Right ventricle myocardium inferior (tissue), 1 donor: ENCODE measurements at places on chromosomes 7 and 10.

GRCh38 chr7:99437946-99438572, 539 bp downstream of the PTCD1 start:
- DNase-seq = no peak

GRCh38 chr10:1168763-1169162, 112.6 kb downstream of the WDR37 start:
- DNase-seq = no peak

DNA sequence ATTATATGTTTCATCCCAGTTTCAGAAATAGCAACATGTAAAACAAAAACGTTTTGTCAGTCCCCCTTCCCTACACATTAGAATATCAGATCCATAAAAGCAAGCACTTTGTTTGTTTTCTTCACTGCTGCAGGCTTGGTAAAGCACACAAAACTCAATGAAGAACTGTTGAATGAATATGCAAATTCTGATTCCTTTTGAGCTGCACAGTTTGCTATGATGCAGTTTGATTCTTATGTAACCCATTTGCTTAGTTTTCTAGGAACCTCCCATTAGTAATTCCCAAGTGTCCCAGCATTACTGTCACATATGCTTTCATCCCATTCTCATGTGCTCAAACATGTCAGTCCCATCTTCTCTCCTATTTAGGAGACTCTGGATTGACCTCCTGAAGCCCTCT, 26.1 kb upstream of the CHCHD3 start:
- DNase-seq = no peak

GRCh38 chr7:38369816-38370493, 96.5 kb upstream of the TARP start:
- peak; percentile 93 for DNase-seq

DNA sequence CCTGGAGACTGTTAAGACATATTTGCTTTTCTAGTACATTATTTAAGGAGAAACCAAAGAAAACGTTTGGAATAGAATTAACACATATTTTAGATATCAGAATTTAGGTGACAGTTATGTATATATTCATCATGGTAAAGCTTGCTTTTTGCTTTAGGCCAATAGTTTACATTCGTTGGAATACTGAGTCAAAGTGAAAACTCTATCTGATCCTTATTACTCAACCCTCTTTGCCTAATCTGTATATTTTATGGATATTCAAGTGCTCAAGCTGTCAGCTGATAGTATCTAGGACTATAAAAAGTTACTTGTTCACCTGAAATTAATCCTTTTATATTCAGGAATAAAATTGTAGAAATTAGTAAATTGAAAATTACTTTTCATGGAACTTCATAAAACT, 61.1 kb downstream of the VPS50 start:
- no peak for DNase-seq

DNA sequence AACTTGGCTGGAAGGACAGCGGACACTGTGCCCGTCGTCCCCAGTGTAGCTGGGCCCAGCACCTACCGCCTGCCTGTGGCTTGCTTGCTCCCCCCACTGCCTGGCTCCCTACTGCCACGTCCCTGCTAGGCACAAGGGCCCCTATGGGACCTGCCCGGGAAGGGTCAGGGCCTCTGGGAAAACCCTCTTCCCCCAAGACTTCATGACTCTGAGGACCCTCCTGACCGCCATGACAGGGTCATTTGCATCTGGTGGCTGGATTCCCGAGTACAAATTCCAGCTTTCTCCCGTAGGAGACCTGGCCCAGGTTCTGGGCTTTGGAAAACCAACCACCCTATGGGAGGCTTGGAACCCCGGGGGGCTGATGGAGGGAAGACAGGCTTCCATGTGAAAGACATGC, 1.4 kb upstream of the MMD2 start:
- no peak for DNase-seq

DNA sequence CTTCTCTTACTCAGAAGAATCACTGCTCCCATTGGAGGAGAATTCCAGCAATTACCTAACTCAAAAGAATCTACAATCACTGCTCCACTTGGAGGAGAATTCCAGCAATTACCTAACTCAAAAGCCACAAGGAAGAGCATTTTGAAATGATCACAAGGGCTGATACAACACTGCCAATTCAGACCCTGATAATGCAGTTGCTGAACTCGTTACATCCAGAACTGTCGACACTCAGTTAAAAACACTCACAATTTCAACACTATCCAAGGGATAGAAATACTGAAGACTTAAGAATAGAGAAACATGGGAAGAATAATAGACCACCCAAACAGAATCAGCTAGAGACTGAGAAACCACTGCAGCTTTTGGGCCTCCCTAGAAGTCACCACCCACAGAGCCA, 27.8 kb downstream of the AFAP1L2 start:
- DNase-seq = no peak

DNA sequence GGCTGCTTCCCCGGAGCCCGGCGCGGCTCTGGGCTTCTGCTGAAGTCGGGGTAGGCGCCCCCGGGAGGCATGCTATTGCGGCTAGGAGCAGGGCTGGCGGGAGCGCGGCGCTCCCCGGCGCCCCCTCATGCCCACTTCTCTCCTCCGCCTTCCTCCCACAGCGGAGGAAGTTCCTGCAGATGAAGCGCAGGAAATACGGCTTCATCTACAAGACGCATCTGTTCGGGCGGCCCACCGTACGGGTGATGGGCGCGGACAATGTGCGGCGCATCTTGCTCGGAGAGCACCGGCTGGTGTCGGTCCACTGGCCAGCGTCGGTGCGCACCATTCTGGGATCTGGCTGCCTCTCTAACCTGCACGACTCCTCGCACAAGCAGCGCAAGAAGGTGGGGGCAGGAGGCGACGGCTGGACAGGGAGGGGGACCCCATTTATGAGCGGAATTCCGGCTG, 479 bp downstream of the CYP26A1 start:
- no peak for DNase-seq

DNA sequence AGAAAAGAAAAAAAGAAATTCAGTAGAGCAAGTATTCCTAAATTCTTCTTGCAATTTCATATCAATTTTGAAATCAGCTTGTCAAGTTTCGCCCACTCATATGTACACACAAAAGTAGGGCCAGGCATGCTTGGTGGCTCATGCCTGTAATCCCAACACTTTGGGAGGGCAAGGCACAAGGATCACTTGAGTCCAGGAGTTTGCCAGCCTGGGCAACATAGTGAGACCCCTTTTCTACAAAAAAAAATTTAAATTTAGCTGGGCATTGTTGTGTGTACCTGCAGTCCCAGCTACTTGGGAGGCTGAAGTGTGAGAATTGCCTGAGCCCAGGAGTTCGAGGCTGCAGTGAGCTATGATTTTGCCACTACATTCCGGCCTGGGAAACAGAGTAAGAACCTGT, 65.4 kb downstream of the MRPL32 start:
- no peak for DNase-seq

DNA sequence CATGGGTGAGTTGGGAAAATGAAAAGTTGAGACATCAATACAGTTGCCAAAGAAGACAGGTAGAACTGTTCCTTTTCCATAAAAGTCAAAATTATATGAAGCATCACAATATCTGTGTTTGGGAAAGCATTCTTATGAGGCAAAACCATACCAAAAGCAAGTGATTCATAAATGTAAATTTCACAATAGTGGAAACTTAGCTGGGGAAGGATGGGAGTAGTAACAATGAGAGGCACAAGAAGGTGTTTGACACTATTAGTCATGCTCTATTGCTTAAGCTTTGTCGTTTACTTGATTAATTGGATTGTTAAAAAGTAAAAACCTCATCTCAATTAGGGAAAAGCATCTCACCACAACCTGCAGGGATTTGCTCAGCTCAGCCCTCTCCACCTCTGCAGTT, 240.2 kb downstream of the C7orf25 start:
- DNase-seq = no peak

DNA sequence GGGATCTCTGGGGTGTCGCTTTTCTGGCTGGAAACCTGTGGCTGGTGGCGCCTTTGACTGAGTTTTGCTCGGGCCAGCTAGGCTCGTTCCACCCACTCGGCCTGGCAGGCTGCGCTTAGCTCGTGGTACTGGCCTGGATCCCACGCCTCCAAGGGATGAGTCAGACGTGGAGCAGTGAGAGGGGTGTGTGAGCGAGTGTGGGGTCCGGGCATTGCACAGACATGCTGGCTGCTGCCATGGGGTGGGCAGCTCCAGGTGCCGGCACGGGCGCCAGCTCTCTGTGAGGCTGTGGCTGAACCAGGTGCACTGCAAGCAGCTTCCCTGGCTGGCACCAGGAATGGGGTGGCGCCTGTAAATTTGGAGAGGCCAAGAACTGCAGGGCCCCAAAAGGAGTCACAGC, 63.1 kb upstream of the CACNA2D1 start:
- no peak for DNase-seq

- no peak for DNase-seq
Measured at GRCh38 chr10:16853201-16853600, 36.0 kb upstream of the RSU1 start.

DNA sequence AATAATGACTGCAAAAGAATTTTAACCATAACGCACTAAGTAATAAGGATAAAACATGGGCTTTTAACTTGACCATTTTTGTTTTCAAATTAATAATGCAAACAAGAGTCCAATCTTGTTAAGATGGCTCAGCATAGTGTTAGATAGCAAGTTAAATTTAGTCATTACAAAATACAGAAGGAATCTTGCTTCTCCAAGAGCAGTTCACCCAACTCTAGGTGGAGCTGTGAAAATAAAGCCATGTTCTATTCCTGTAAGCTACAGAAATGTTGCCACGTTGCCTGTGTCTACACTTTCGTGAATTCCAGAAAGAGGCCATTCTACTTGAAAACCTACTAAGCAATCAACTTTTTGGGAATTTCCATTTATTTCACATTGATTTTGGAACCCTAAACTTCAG, 191.9 kb downstream of the SFMBT2 start:
- DNase-seq = no peak

- DNase-seq = no peak
Measured at GRCh38 chr7:6359734-6360133, 87.3 kb upstream of the CYTH3 start.

DNA sequence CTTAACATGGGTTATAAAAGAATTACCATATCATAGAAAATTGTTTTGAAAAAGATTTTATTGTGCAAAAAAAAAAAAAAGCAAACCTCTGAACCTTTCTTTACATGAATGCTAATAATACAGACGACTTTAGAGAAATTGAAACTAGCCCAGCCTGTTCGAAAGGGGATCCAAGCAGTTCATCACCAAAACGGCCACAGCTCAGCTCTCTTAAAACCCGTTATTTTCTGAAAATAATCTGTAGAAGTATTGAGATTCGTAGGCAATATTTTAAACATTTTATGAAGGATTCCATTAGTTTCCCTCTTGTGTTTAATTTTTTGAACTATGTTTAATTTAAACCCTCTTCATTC, 9.9 kb upstream of the GSAP start:
- no peak for DNase-seq

DNA sequence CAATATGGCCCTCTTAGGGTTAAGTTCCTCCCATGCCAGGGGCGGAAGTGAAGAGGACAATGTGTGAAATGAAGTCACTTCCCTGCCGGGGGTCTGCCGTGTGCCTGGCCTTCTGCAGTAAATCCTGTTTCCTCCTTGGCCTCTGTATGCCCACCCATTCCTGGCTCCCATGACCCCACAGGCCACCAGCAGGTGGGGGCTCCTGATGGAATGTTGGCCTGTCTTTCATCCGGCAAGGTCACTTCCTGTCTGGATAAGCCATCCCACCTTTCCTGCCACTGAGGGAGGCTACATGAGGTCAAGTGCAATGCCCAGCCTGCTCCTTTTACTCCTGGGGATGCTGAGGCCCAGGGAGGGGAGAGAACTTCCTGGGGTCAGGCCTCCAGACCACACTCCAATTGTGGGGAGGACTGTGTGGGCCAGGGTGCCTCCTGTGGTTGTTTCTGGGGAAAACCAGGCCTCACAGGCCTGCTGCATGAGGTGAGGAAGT, 22.3 kb downstream of the PALD1 start:
- DNase-seq = peak; percentile 68

- no peak for DNase-seq
Measured at GRCh38 chr10:29256586-29256985, 32.3 kb upstream of the LYZL1 start.

DNA sequence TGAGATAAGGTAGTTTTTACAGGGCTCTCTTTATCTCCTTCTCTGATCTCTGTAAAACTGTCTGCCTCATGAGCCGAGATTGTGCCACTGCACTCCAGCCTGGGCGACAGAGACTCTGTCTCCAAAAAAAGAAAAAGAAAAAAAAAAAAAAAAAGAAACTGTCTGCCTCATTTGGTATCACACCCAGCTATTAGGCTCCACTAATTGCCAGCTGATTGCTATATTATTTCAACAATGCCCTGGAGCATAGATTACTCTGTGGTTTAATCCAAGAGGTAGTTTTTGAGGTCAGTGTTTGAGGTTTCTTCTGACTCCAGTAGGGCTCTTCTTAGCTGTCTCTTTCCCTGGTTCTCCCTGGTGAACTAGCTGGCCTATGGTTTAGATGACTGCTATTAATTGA, 268.1 kb upstream of the PLPP4 start:
- no peak for DNase-seq

DNA sequence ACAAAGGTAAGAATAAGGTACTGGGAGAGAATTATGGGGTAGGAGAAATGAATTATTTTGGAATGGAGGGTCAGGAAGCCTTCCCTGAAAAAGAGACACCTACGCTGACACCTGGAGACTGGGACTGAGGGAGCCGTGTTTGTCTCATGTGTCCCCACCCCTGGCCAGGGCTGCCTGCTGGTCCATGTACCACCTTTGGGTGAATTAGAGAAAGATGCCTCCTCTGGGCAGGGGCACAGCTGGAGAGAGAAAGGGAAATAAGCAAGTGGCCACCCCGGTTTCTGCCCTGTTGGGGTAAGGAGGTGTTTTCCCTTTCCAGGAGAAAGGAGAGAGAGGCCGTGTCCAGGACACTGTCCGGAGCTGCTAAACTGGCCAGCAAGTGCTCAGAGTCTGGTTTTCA, 21.8 kb downstream of the UBTD1 start:
- DNase-seq = no peak

- no peak for DNase-seq
Measured at GRCh38 chr7:127766831-127767459, 115.0 kb downstream of the SND1 start.

GRCh38 chr10:114110174-114110972, 63.6 kb downstream of the CCDC186 start:
- no peak for DNase-seq

GRCh38 chr7:23944131-23944530, 234.1 kb downstream of the STK31 start:
- no peak for DNase-seq

GRCh38 chr7:114426824-114427223, 12.2 kb downstream of the FOXP2 start:
- no peak for DNase-seq

GRCh38 chr10:88152728-88153133, 289.3 kb downstream of the PTEN start:
- DNase-seq = no peak

DNA sequence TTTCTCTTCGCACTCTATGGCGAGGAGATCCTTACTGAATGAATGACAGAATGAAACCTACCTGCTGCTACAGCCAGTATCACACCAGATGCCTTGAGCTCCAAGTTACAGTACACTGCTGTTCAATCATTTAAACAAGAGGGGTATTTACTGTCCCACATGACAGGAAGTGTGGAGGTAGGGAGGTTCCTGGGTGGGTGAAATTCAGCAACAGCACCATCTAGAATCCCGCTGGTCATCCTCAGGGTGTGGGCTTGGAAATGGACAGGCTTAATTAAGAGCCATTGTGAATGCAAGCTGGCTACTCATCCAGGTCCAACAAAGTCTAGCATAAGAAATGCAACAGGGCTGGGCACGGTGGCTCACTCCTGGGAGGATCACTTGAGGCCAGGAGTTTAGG, 14.7 kb downstream of the CYTH3 start:
- DNase-seq = no peak

- DNase-seq = no peak
Measured at GRCh38 chr7:31858055-31858454, 171.0 kb downstream of the PPP1R17 start.

GRCh38 chr7:42175834-42176723, 60.9 kb downstream of the GLI3 start:
- DNase-seq = no peak
